ENCODE measurements at places on chromosomes 5 and 9. TPM values are rescaled to one million over a fixed set of nuclear protein-coding genes. Genes with fewer than 3 reads are reported as not detected.

ZNG1F gene
- 11.2 TPM for total RNA-seq

HAVCR2 gene
- total RNA-seq = 37.5 TPM

DNA sequence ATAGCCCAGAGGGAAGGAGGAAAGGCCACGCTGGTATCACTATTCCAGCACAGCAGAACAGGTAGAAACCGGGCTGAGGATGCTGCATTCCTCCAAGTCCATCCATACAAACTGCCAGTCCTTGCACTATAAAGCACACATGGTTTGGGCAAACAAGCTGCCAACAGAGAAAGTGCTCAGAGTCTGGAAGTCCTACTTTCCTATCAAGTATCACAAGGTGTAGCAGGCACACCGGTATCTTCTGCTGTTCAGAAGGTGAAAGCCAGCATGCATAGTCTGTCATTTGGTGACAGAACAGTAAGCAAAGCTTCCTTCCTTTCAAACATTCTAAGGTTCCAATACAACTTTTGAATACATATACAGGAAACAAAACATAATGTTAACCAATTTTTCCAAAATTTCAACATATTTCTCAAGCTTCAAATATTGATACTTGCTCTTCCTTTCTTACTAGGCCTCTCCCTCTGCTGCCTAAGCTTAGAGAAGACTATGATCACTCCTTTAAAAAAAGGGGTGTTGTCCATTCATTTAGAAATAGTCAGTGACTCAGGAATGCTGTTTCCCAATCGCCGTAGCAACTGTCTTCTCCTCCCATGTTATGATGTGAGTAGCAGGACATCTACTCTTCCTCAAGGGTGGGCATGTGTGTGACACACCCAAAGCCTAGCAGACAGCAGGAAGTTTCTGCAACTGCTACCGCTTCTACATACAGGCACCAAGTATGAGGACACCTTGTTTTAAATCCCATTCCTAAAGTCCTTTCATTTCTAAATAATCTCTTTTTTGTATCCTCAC is 14.7 kb downstream of the DIAPH1 start:
- DNase-seq = no peak

DNA sequence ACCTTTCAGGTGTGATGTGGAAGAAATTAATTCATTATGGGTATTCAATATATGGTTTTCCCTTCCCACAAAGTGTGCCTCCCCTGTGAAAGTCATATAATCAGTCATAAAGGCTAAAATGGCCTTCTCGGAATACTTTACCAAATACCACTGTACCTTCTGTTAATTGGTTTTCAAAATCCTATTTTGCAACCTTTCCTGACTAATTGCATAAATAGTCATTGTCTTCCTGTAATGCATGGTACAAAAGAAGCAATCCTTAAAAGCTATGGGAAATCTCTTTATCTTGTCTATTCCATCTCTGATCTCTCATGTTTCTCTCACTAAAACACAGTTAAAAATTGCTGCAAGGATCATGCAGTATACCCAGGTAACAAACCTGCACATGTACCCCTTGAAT is 44.3 kb upstream of the UGCG start:
- DNase-seq = no peak

DNA sequence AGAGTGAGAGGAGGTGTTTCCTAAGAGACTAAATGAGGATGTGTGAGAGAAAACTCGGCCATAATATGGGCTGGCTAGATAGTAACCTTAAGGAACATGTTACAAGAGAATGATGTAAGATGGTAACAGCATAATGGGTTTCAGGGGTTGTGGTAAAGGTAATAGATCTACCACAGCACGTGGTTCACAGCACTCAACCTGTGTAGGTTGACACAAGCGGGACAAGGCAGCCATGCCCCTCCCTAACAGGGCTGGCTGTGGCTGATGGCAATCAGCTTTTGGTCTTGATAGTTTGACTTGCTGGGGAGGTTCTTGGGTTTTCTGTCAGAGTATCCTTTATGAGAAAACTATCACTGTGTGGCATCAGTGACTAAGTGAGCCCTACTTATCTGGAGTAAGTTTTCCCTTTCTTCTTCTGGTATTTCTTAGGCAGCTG is 138.6 kb downstream of the TRIO start:
- DNase-seq = no peak

DNA sequence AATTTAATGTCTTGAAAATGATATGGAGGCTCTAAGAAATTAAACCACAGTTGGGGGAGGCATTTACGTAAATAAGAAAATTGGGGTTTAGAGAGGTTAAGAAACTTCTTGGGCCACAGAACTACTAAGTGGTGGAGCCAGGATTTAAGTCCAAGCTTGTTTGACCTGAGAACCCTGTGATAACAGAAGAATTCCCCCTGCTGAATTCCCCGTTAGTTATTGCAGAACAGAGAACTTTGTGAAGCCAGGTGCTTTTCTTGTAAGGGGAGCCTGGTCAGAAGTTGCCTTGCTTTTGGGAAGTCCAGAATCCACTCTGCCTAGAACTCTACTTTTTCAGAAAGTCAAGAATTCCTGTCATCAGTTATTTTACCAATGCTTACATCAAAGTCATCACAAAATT is 309.3 kb upstream of the SEMA6A start:
- DNase-seq = no peak

DNA sequence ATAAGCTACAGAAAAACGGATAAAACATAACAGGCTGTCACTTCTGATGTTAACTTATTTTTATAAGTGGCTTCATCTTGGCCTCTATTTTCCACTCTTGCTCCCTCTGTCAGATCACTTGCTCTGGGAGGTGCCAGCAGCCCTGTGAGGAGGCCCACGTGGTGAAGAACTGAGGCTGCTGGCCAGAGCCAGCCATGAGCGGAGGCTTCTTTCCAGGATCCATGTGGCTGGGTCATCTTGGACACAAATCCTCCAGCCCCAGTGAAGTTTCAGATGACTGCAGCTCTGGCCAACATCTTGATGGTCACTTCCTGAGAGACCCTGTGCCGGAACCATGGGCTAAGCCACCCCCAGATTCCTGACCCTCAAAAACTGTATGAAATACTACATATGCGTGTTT is 7.5 kb upstream of the CMBL start:
- no peak for DNase-seq
